Karpas-422 (cell line): ENCODE measurements at places on chromosomes 3 and 15. TPM values are rescaled to one million over a fixed set of nuclear protein-coding genes. Genes with fewer than 3 reads are reported as not detected.

Gene ABTB1
- total RNA-seq: 20.1 and 25.5 TPM in 2 replicates

GRCh38 chr3:31858439-31858838, 122.6 kb downstream of the OSBPL10 start:
- DNase-seq: peak; percentile 87

Gene TRAK1
- 72.8 and 115 TPM in 2 replicates for total RNA-seq

GRCh38 chr3:172102883-172103310, 63.5 kb downstream of the FNDC3B start:
- DNase-seq: no peak

DNA sequence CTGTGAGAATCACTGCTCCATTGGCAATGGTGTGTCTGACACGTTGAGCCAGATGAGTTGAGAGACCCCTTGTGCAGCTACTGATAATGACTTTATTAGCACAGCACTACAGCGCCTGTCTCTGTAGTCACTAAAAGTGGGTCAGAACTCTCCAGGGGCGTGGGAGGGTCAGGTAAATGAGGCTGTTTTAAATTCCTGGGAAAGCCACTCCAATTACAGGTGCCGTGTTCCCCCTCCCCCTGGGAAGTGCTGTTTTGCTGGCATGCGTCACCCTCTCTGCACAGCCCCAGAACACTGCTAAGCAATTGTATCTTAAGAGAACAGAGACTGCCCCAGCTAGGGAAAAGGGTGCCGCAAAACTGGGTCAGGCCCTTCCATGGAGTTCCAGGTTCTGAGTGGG, 21.5 kb upstream of the CPNE9 start:
- DNase-seq: no peak

GRCh38 chr3:78154521-78155186, 1114.8 kb downstream of the ROBO2 start:
- peak; percentile 73 for DNase-seq

Gene CAV3
- not detected in 2 replicates for total RNA-seq
